ENCODE measurements at places on chromosomes 4 and X.
A peak's percentile ranks its signal among the peaks of the same experiment; 100 is the strongest.

- no peak for DNase-seq
Measured at GRCh38 chr4:40455340-40455902, 120.3 kb downstream of the CHRNA9 start.

- DNase-seq: no peak
Measured at GRCh38 chrX:109843963-109844751, 111.1 kb upstream of the ACSL4 start.

DNA sequence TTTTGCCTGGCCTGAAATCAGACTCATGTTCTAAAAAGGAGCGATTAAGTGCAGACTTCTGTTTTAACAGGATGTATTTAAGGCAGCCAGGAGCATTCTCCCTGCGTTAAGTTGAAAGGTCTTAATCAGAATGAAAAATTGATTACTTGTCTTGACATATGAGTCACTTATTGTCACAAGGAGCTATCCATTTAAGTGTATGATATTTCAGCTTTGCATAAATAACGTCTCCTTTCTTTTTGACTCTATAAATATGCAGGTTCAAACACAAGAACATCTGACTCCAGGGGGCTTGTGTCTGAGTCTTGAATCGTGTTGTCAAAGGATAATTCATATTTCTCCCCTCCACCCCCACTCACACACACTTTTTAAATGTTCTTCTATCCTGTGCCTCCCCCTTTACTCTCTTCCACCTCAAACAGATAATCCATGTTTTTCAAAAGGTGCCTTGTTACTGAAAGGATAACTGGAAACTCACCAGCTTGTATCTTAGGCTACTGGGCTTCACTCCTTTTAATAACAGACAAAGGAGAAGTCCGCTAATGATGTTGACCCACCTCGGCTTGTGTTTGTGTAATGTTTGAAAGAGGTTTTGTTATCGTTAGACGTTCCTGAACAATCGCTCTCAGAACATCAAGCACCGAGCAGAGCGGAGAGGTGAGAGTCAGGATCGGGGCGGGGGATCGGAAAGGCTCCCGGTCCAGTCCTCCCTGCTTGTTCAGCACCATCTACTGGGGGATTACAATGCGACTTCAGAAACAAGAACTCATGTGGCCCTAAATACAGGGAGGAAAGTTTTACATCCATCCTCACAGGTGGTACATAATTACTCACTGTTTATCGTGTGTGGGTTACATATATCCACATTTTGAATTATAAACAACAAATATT, 107.5 kb upstream of the RPL34 start:
- no peak for DNase-seq

GRCh38 chr4:181548873-181549575, 694.2 kb upstream of the TENM3 start:
- no peak for DNase-seq

DNA sequence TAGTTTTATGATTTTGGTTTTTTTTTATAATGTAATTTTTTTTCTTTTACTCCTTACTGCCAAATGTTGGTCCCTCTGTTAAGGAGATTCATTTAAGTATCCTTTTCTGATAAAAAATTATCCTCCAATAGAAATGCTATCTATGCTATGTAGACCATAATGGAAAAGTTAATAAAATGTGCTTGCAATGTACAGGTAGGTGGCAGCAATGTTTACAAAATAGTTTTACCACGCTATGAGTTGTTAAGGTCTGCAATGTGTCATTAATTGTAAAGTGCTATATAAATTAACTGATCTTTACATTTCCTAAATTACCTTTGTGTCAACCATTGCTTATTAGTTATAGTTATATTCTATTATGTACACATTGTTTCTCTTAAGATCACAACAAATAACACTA, 3.8 kb upstream of the CENPC start:
- no peak for DNase-seq

DNA sequence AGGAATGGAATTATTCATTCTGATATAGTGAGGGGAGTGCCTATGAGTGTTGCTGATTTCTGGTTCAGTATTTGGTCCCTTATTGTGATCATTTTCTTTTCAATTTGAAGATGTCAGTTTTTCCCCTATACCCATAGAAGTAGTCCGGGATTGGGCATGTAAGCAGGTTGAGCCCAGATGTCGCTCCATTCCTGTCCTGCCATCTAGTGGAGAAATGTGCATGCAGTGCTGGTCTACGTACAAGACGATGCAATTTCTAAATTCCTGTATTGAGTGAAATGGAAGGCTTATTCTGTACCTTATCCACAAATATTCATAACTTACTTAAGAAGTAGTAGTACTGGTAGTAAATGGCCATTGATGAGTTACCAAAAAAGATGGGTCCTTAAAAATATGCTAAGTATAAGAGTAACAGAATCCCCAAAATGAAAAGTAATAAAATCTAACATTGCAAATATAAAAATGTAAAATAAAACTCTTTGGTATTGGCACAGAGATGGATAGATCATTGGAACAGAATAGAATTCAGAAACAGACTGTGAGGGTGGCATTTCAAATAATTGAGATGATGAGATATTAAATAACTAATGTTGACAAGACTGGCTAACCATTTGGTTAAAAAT, 60.9 kb downstream of the UGT8 start:
- DNase-seq: peak; percentile 35

- DNase-seq: no peak
Measured at GRCh38 chr4:78781924-78782323, 5.8 kb downstream of the BMP2K start.

DNA sequence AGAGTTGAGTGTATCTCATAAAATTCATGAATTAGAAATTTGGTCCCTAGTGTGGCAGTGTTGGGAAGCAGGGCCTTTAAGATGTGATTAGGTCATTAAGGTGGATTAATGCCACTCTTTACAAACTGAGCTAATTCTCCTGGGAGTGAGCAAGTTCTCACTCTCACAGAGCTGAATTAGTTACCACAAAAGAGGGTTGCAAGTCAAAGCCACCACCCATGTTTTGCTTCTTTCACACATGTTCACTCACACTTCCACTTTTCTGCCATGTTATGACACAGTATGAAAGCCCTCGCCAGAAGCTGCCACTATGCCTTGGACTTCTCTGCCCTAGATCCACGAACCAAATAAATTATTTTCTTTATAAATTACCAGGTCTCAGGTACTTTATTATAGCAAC, 332.1 kb downstream of the ARAP2 start:
- no peak for DNase-seq

DNA sequence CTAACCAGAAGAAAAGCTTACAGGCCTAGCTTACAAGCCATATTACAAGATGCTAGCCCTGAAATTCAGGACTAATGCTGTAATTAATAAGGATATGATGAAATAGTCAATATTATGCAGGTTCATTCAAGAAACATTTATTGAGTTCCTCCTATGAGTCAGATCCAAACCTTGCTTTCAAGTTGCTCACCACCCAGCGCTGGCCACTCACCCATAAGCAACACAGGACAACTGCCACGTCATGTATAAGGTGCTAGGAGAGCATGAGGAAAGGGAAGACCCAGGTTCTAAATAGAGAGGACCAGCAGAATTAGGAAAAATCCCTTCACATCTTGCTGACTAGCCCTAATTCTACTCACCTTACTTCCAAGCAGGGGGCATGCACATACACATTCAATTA, 23.3 kb downstream of the MAML3 start:
- DNase-seq: no peak

- no peak for DNase-seq
Measured at GRCh38 chrX:53085661-53086229, 3.6 kb downstream of the TSPYL2 start.
